HAP-1 (cell line): ENCODE measurements at places on chromosomes 3 and 15.

- DNase-seq = no peak
Observed at GRCh38 chr3:189952272-189952671, 168.4 kb downstream of the P3H2 start.

DNA sequence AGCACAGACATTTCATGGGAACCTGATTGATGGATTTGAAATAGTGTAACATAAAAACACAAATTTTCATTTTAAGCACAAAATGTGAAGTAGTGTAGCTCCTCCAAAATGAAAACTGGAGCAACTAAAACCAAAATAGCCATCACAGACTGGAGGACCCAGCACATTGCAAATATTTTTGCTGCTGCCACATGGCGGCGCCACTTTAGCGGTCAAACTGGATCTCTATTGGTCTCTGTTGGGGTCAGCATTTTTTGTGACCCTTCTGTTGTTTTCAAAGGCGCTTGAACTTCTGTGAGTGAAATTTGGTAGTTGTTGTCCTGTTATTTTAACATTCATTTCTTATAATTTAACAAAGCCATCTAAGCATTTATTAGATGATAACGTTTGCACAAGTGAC, 259.9 kb downstream of the IL20RB start:
- peak; percentile 51 for DNase-seq

DNA sequence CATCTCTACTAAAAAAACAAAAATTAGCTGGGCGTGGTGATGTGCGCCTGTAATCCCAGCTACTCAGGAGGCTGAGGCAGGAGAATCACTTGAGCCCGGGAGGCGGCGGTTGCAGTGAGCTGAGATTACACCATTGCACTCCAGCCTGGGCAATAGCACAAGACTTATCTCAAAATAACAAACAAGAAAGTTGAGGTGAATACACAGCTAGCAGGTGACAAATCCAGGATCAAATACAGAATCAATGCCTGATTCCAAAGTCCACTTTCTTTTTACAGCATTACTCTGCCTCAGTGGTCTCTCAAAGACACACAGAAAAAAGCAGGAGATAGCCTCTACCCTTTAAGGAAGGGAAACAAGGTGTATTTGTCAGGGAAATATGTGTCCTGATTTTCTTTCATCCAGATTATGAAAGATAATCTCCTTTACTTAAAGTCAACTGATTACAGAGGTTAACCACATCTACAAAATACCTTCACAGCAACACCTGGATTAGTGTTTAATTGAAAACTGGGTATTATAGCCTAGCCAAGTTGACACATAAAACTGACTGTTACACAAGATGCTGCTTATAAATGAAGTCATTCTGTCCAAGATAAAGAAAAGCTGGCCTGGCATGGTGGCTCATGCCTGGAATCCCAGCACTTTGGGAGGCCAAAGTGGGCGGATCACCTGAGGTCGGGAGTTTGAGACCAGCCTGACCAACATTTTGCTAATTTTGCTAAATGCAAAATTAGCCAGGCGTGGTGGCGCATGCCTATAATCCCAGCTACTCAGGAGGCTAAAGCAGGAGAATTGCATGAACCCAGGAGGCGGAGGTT, 4.0 kb upstream of the SLC25A38 start:
- no peak for DNase-seq

- peak; percentile 75 for DNase-seq
Observed at GRCh38 chr15:97903971-97904572, 56.4 kb upstream of the ARRDC4 start.

- no peak for DNase-seq
Observed at GRCh38 chr15:35630532-35630931, 84.6 kb upstream of the DPH6 start.

- peak; percentile 52 for DNase-seq
Observed at GRCh38 chr3:142724682-142725356, 985 bp downstream of the TRPC1 start.

GRCh38 chr3:10723991-10724390, 92.0 kb upstream of the SLC6A11 start:
- DNase-seq = no peak

GRCh38 chr3:124277144-124277890, 285.4 kb upstream of the ROPN1 start:
- DNase-seq = no peak

DNA sequence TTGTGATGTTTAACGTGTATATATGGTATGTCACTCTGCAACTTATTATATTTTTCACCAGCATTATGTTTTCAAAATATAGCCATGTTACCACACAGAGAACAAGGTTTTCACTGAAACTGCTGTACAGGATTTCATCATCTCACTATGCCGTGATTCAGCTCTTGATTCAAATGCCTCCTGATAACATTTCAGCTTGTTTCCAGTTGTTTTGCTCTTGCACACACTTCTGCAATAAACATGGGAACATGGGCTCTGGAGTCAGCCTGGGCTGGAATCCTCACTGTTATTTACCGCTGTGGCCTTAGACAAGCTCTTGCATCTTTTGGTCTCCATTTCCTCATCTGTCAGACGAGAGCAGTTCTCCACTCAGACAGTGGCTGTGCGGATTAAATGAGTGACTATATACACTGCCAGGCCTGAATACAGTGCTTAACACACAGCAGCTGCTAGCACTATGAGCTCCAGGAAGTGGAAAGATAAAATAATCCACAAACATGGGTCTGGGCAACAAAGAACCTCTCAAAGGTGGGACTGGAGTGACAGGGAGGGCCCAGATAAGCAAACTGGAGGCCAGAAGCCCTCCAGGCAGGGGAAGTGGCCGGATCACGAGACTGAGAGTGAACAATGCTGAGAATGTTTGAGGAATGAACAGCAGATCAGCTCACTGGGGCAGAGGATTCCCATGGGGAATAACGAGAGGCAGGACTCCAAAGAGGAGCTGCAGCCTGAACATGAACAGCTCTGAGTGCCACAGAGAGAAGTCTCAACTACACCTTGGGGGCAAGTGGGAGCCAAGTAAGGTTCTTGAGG, 17.7 kb downstream of the NTRK3 start:
- DNase-seq = no peak

GRCh38 chr3:66715806-66716205, 215.0 kb upstream of the LRIG1 start:
- DNase-seq = no peak

DNA sequence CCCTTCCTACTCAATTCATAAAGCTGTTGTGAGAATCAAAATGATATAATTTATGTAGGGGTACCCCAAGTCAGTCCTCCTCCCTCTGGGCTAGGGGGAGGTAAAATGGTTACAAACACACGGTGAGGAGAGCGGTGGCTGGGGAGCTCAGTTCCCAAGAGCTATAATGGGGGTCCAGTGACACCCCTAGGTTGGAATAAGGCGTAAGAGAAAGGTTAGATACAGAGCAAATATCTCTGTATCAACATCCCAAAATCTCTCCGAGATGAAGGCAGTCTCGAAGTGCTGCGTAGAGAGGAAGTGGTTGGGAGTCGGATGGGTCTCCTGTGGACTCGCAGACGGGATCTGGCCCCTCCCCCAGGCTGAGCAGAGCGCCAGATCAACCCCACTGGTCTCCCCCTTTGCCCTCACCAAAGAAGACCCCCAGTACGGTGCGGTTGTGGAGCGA, 1.8 kb downstream of the DUOX2 start:
- no peak for DNase-seq

DNA sequence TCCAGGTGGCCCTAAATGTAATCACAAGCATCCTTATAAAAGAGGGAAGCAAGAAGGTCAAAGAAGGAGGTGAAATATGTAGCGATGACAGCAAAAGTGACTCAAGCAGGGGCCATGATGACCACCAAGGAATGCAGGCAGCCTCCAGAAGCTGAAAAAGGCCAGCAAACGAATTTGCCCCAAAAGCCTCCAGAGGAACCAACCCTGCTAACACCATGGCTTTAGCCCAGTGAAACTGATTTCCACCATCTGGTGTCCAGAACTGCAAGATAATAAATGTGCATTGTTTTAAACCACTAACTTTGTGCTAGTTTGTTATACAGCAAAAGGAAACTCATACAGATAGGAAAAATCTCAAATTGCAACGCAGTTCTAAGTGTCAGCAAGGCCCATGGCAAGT, 23.0 kb upstream of the RBSN start:
- no peak for DNase-seq

- DNase-seq = no peak
Observed at GRCh38 chr15:100341239-100341749, 481 bp downstream of the ADAMTS17 start.

- no peak for DNase-seq
Observed at GRCh38 chr3:42300778-42301177, 34.8 kb upstream of the CCK start.

DNA sequence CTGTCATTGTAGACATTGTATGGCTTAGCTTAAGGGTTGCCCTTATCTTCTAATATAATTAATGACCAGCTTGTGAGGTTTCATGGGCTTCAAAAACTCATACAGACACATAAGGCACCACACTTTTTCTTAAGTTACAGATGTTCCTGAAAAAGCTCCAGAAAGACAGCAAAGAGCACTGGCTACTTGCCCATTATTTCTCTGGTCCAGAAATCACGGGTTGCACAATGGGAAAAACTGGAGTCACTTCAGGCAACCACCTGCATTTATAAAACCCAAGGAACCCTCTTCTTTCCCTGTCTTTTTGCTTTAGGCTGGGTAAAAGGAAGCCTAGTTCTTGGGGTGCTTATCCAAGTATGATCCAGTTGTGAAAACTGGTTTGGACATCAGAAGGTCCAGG, 2.3 kb upstream of the COL6A6 start:
- DNase-seq = no peak

- peak; percentile 56 for DNase-seq
Observed at GRCh38 chr3:144128108-144128892, 156.7 kb downstream of the DIPK2A start.

DNA sequence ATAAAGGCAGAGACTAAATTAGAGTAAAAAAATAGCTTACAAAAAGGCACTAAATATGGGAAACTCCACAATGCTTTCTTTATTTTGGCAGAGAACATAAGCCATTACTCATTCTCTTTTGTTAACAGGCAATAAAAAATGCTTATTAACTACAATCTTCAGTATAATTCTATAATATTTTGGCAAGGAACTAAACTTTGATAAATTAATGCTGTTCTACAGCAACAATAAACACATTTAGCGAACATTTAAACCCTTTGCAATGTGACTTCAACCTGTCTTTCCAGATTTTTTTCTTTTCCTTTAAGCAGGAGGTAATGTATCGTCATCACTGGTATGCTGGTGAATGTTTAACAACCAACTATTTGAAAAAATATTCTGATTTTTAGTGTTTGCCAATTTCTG, 42.2 kb upstream of the POU1F1 start:
- DNase-seq = no peak

DNA sequence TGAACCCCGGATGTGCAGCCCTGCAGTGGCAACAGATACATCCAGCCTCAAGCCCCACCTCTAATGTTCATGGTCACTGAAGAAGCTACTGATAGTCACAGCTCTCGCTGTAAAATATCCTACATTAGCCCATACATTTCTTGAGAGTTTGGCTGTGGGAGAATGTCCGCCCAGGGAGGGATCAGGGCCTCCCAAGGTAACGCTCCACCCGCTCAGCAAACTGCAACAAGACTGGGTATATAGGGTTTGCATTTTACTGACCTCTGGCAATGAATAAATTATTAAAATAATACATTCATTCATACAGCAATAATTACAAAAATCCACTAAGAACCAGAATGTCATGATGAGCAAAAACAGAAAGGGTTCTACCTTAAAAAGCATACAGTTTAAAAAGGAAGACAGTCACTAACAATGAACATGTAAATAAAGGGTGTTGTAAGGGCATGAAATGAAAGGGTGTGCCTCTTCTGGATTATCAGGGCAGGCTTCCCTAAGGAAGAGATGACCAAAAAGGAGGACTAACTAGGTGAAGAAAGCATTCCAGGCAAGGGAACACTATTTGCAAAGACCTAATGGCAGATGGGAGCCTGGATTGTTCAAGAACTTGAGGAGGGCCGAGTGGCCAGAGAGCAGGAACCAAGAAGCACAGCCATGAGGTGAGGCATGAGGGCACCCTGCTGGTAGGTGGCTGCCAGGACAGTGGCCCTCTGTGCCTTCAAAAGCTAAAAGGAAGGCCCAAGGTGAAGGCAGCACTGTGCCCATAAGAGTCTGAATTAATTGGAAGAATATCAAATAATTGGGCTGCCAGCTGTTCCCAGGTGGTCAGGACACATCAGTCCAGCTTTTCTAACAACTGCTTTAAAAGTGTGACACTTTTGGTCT, 28.1 kb upstream of the CTDSPL start:
- no peak for DNase-seq

- no peak for DNase-seq
Observed at GRCh38 chr3:58189691-58190090, 21.1 kb downstream of the DNASE1L3 start.

DNA sequence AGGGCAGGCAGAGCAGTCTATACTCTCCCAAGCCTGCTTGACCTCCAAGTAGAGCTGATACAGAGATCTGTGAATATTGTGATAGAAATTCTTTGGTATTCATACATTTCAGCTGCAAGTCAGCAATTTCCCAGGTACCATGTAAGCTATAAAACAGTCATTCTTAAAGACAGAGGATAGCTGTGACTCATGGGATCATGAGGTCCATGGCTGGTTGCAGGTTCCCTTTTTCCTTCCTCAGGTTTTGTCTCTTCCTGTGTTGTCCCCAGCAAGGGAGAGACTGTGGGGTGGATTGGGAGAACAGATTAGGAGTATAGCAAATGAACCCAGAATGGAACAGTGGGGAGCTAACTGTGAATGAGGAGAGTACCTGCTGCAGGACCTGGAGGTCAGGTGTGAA, 5.4 kb upstream of the P4HTM start:
- no peak for DNase-seq

DNA sequence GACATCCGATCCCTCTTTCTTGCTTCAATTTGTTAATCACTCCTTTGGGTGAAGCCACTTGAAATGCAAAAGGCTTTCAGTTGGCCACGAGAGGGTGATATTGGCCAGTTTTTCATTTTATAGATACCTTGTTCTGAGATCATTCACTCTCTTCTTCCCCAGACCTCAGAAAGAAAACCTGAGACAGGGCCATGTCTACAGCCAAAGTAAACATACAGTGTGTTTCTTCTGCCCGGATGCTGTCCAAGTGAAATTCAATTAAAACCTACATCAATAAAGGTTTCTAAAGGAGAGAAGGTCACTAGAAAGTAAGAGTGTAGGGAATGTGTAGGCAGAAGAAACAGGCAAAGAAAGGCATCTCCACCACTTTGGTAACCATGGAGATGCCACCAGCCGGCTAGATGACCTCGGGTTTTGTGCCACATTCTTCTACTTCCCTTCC, 39.5 kb upstream of the FMN1 start:
- peak; percentile 18 for DNase-seq

DNA sequence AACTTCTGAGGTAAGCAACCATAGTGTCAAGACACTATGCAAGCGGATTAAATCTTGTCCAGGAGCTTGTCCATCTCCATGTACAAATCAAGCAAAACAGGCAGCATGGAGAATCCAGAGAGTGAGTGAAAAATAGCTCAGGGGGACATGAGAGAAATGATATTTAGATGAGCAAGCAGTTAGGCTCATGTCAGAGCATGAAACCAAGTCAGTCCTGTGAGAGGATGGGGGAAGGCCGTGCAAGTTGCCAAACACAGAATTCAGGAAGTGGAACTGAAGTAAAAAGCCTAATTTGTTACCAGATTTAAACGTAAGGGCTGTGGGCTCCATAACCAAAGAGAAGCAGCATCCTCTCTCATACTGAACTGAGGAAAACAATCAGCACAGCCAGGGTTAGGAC, 995.9 kb downstream of the MCTP2 start:
- DNase-seq = no peak
